Caki2 (cell line): ENCODE measurements at places on chromosomes 16 and 17. TPM values are rescaled to one million over a fixed set of nuclear protein-coding genes. Genes with fewer than 3 reads are reported as not detected.

The TEX14 gene
- total RNA-seq: not detected in 2 replicates

The DNAJC7 gene
- total RNA-seq: 48.4 and 72.9 TPM in 2 replicates

The DOC2B gene
- 1.7 and 1.8 TPM in 2 replicates for total RNA-seq

The UNC13D gene
- total RNA-seq: 1.5 and 2.2 TPM in 2 replicates

The PTGES3L gene
- total RNA-seq: not detected in 2 replicates

The FA2H gene
- total RNA-seq: 1.4 and 10.7 TPM in 2 replicates

The CDH5 gene
- not detected in 2 replicates for total RNA-seq

The SPHK1 gene
- total RNA-seq: 18.5 and 33.9 TPM in 2 replicates

The KRT33B gene
- total RNA-seq: not detected in 2 replicates

The KRTAP9-2 gene
- total RNA-seq: not detected in 2 replicates

The CCDC154 gene
- not detected in 2 replicates for total RNA-seq

The CD300LB gene
- not detected in 2 replicates for total RNA-seq

The SKA2 gene
- total RNA-seq: 58.9 and 63.0 TPM in 2 replicates

The CCDC200 gene
- not detected in 2 replicates for total RNA-seq

The KCNH4 gene
- total RNA-seq: not detected in 2 replicates

The TBC1D3 gene
- not detected in 2 replicates for total RNA-seq

The CTF1 gene
- total RNA-seq: 0.84 and 2.9 TPM in 2 replicates

The KRT26 gene
- total RNA-seq: not detected in 2 replicates

The MRPS34 gene
- total RNA-seq: 434 and 458 TPM in 2 replicates

The USP31 gene
- total RNA-seq: 3.9 and 6.7 TPM in 2 replicates

The APOBR gene
- not detected in 2 replicates for total RNA-seq

The ASPA gene
- not detected in 2 replicates for total RNA-seq

The TMIGD1 gene
- not detected in 2 replicates for total RNA-seq

The CCL4L2 gene
- total RNA-seq: not detected in 2 replicates

The CHST5 gene
- total RNA-seq: not detected in 2 replicates

The CDC42EP4 gene
- 50.8 and 54.9 TPM in 2 replicates for total RNA-seq

The DRC3 gene
- 0.03 TPM in 1 of 2 replicates, not detected in the other for total RNA-seq

The HAS3 gene
- total RNA-seq: 21.1 and 35.9 TPM in 2 replicates

The CPD gene
- 29.4 and 171 TPM in 2 replicates for total RNA-seq

The NUDT7 gene
- total RNA-seq: 7.1 and 25.3 TPM in 2 replicates

The USP36 gene
- 28.8 and 32.9 TPM in 2 replicates for total RNA-seq

The ALKBH5 gene
- 43.2 and 55.3 TPM in 2 replicates for total RNA-seq

The HES7 gene
- total RNA-seq: 5.3 TPM in 1 of 2 replicates, not detected in the other

The TMEM100 gene
- total RNA-seq: not detected in 2 replicates

The ZFP3 gene
- total RNA-seq: not detected in 2 replicates

The SMIM22 gene
- not detected in 2 replicates for total RNA-seq

The SLC5A11 gene
- not detected in 2 replicates for total RNA-seq

The SLFN11 gene
- total RNA-seq: 0.03 TPM in 1 of 2 replicates, not detected in the other

The BRIP1 gene
- total RNA-seq: 6.2 and 22.3 TPM in 2 replicates

The EPX gene
- not detected in 2 replicates for total RNA-seq

The ZNF48 gene
- 34.6 and 35.6 TPM in 2 replicates for total RNA-seq

The CEP95 gene
- 5.6 and 16.5 TPM in 2 replicates for total RNA-seq

The ATP1B2 gene
- not detected in 2 replicates for total RNA-seq

The IL34 gene
- 0.34 TPM in 1 of 2 replicates, not detected in the other for total RNA-seq

The MINK1 gene
- total RNA-seq: 25.0 and 30.1 TPM in 2 replicates

The TBX21 gene
- total RNA-seq: not detected in 2 replicates

The MAP2K6 gene
- total RNA-seq: 3.5 and 6.3 TPM in 2 replicates

The NPIPB9 gene
- 1.0 TPM in 1 of 2 replicates, not detected in the other for total RNA-seq

The DCXR gene
- 56.6 and 98.4 TPM in 2 replicates for total RNA-seq
